Activated CD4-positive, alpha-beta memory T cell treated with anti-CD3 and anti-CD28 coated beads for 36 hours (primary cell): ENCODE measurements at places on chromosomes 4 and X. TPM values are rescaled to one million over a fixed set of nuclear protein-coding genes. Genes with fewer than 3 reads are reported as not detected.

Gene FAM241A
- 3.5 TPM for total RNA-seq

Gene XAGE2
- not detected for total RNA-seq

Gene PAGE2B
- 0.70 TPM for total RNA-seq

Gene P2RY8
- 30.2 TPM for total RNA-seq

Gene TEX13D
- total RNA-seq, result not detected

Gene FAM149A
- 0.46 TPM for total RNA-seq

DNA sequence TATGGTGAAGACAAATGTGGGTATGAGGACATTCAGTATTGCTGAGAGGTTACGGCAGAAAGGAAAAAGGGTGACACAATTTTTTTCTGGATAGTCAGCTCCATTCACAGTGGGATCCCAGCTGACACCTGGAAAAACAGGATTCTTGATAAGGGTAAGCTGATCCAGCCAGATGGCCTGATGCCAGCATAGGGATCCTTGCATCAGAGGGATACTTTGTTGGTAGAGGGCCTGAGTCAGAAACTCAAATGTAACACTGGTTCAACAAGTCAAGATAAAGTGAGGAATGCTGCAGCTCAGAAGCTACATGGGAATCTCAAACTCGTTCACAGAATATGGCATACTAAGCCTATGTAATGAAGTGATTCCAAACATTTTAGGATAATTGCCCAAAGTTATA lies 726.7 kb downstream of the C4orf33 start:
- no peaks in the 10 kb centered on the region for H3K4me1 ChIP-seq
- no peak overlapping the region for H3K27ac ChIP-seq
- H3K4me3 ChIP-seq, result no peak overlapping the region
- H3K36me3 ChIP-seq, result no peaks in the 10 kb centered on the region

DNA sequence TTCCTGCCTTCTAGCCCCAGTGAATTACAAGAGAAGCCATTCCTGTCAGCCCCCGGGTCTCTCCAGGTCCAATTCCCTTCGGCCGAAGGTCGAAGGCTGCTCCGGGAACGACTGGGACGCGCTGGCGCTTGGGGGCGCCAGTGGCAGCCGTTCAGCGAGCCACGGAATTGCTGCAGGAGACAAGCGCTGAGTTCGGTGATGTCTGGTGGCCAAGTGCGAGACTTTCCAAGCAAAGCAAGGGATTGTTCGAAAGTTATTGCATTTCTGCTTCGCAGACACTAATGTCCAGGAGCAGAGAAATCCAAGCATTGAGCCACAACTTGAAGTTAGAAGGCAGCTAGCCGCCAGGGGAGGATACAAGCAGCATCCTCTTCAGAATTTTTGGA lies 1.1 kb upstream of the DKK2 start:
- peak; percentile 19 for DNase-seq
- H3K4me3 ChIP-seq, result no peak overlapping the region
- H3K27me3 ChIP-seq, result peaks cover 58% of the 10 kb centered on the region
- no peak overlapping the region for H3K27ac ChIP-seq
- H3K4me1 ChIP-seq, result peaks cover 27% of the 10 kb centered on the region

DNA sequence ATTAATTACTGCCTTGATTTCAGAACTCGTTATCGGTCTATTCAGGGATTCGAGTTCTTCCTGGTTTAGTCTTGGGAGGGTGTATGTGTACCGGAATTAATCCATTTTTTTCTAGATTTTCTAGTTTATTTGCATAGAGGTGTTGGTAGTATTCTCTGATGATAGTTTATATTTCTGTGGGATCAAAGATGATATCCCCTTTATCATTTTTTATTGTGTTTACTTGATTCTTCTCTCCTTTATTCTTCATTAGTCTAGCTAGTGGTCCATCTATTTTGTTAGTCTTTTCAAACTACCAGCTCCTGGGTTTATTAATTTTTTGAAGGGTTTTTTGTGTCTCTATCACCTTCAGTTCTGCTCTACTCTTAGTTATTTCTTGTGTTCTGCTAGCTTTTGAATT lies 32.1 kb downstream of the CDX4 start:
- H3K27me3 ChIP-seq, result peaks cover 1% of the 10 kb centered on the region
- DNase-seq, result no peak
- no peaks in the 10 kb centered on the region for H3K4me1 ChIP-seq
- H3K36me3 ChIP-seq, result no peaks in the 10 kb centered on the region
- H3K27ac ChIP-seq, result no peak overlapping the region

DNA sequence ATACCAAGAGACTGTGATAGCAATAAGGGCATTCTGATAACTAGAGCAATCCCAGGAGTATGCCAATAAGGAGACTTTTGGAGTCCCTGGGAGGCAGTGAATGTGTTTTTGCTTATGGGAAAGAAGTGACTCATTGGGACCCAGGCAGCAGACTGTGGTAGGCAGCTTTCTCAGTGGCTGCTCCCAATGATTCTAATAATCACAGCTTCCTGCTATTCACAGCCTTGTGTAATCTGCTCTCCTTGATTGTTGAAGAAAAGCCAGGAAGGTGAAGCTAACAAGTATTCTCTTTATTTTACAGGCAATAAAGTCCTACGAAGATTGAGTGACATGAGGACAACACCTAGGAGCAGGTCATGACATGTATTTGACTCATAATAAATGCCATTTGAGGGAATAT lies 70.3 kb upstream of the DDX60 start:
- H3K27me3 ChIP-seq, result no peaks in the 10 kb centered on the region
- peaks cover 30% of the 10 kb centered on the region for H3K36me3 ChIP-seq
- no peak overlapping the region for H3K27ac ChIP-seq
- no peaks in the 10 kb centered on the region for H3K4me1 ChIP-seq
- no peak overlapping the region for H3K4me3 ChIP-seq

GRCh38 chr4:119930546-119930945 lies 136.1 kb downstream of the MAD2L1 start:
- H3K27ac ChIP-seq, result no peak overlapping the region
- no peak overlapping the region for H3K4me3 ChIP-seq
- no peaks in the 10 kb centered on the region for H3K36me3 ChIP-seq
- no peaks in the 10 kb centered on the region for H3K4me1 ChIP-seq
- DNase-seq, result no peak

DNA sequence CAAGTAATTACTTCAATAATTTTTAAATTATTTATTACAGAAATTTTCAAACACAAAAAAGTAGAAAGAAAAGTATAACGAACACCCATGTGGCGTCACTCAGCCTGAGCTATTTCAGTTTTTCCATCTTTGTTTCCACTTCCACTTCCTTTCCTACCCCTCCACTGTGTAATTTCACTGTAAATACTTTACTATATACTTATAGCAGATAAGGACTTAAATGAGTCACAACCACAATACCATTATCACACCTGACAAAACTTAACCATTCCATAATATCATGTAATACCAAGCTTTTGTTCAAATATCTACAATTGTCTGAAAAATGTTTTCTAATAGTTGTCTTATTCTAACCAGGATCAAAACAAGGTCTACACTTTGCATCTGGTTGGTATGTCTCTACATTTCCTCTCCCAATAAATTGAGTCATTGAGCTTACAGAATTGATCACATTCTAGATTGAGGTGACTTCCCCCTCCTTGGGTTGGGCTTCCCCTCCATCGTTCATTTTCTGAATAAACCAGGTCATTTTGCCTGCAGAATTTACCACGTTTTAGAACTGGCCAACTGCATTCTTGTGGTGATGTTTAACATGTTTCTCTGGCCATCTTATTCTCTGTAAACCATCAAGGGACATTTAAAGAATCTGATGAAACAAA lies 48.7 kb downstream of the ATP10D start:
- no peak overlapping the region for H3K4me3 ChIP-seq
- no peak overlapping the region for H3K27ac ChIP-seq
- peaks cover 33% of the 10 kb centered on the region for H3K4me1 ChIP-seq
- H3K27me3 ChIP-seq, result no peaks in the 10 kb centered on the region

DNA sequence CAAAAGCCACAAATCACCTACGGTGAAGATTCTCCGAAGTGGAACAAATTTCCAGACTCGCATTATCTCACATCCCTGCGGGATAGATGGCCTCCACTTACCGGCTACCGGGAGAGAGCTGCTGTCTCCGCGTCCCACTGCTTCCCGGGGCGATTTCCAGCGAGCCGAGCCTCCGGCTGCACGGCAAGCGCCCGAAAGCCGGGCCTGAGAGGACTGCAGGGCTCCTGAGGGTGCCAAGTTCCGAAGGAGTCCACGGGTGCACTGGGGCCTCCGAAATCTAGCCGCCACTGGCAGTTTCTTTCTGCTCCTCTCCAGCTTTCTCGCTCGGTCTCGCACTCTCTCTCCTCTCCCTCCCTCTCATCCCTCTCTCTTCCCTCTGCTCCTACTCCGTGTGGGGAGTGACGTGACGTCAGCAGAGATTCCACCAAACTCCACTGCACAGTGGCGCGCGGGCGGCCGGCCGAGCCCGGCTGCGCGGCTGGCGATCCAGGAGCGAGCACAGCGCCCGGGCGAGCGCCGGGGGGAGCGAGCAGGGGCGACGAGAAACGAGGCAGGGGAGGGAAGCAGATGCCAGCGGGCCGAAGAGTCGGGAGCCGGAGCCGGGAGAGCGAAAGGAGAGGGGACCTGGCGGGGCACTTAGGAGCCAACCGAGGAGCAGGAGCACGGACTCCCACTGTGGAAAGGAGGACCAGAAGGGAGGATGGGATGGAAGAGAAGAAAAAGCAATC lies 14.0 kb upstream of the PITX2 start:
- peaks cover 6% of the 10 kb centered on the region for H3K4me1 ChIP-seq
- no peak overlapping the region for H3K4me3 ChIP-seq
- H3K27ac ChIP-seq, result no peak overlapping the region
- DNase-seq, result no peak

GRCh38 chr4:76540486-76540885 lies 105.5 kb downstream of the SHROOM3 start:
- no peak for DNase-seq
- H3K27ac ChIP-seq, result no peak overlapping the region
- no peak overlapping the region for H3K4me3 ChIP-seq
- H3K36me3 ChIP-seq, result no peaks in the 10 kb centered on the region

DNA sequence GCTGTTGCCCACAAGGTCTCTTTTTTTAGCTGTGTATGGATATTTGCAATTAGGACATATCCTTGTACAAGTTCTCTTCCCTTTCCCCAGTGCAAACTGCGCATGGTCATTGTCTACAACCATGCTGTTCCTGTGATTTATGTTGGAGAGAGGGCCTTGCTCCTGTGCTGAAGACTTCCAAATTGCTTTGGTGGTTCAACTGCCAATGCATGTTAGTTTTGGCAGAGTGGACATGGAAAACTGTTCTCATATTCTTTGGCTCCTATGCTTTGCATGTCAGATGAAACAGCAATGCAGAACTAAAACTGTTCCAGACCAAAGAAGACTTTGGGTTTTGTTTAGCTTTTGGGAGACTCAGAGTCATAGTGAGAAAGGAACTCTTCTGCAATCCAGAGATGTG lies 148.8 kb upstream of the EDNRA start:
- no peak overlapping the region for H3K4me3 ChIP-seq
- H3K27me3 ChIP-seq, result no peaks in the 10 kb centered on the region
- H3K36me3 ChIP-seq, result no peaks in the 10 kb centered on the region
- no peak overlapping the region for H3K27ac ChIP-seq

GRCh38 chrX:129717892-129718291 lies 20.9 kb upstream of the XPNPEP2 start:
- no peak overlapping the region for H3K27ac ChIP-seq
- H3K27me3 ChIP-seq, result no peaks in the 10 kb centered on the region
- H3K4me3 ChIP-seq, result no peak overlapping the region
- no peak for DNase-seq

DNA sequence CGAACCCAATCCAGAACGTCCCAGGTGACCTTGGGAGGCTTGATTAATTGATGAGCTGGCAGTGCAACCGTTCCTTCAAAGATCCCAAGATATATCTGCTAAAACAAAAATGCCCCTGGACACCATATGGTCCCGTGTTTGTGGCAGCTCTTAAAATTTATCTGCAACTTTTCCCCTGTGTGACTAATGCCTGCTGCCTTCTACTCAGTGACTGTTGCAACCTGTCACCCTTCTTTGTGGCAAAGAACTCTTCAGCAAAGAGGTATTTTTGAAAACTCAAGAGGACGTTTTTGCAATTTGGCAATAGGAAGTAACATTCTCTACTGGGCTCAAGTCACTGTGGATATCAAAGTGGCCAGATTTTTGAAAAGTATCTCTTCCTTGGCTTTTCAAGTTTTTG lies 75.8 kb upstream of the SOD3 start:
- H3K4me1 ChIP-seq, result no peaks in the 10 kb centered on the region
- H3K36me3 ChIP-seq, result peaks cover 1% of the 10 kb centered on the region

- H3K4me3 ChIP-seq, result no peak overlapping the region
- no peaks in the 10 kb centered on the region for H3K4me1 ChIP-seq
- H3K36me3 ChIP-seq, result no peaks in the 10 kb centered on the region
- no peak overlapping the region for H3K27ac ChIP-seq
Measured at GRCh38 chr4:76680952-76681351, 217.0 kb downstream of the SOWAHB start.

GRCh38 chr4:184174571-184175488 lies 42.8 kb downstream of the ENPP6 start:
- no peak for DNase-seq
- peaks cover 4% of the 10 kb centered on the region for H3K36me3 ChIP-seq
- H3K4me3 ChIP-seq, result no peak overlapping the region
- H3K27me3 ChIP-seq, result peaks cover 40% of the 10 kb centered on the region
- no peak overlapping the region for H3K27ac ChIP-seq
